ENCODE measurements at places on chromosomes 16 and 17. TPM values are rescaled to one million over a fixed set of nuclear protein-coding genes. Genes with fewer than 3 reads are reported as not detected.

Gene ZNF287
- total RNA-seq = 7.3 TPM

Gene ASPHD1
- total RNA-seq = 0.82 TPM

Gene GP1BA
- 0.26 TPM for total RNA-seq

Gene HEATR9
- total RNA-seq = 1.8 TPM

Gene CDT1
- 167 TPM for total RNA-seq

Gene PHOSPHO1
- total RNA-seq = not detected

Gene MYH3
- total RNA-seq = 5.4 TPM

Gene MARVELD3
- total RNA-seq = not detected

Gene ALDH3A2
- 19.7 TPM for total RNA-seq

Gene SMTNL2
- total RNA-seq = not detected

Gene PROCA1
- total RNA-seq = 8.0 TPM

Gene ASGR1
- 1.5 TPM for total RNA-seq

Gene TMEM114
- total RNA-seq = not detected

Data from activated T-cell treated with anti-CD3 and anti-CD28 coated beads, Interleukin-2, amount 50 U/mL, for 72 hours (primary cell).